ENCODE measurements at places on chromosomes 12 and 14.

GRCh38 chr12:45191239-45191638 is 24.7 kb upstream of the ANO6 start:
- no peaks in the 10 kb centered on the region for H3K36me3 ChIP-seq
- no peaks in the 10 kb centered on the region for H3K4me1 ChIP-seq
- DNase-seq, result no peak
- no peak overlapping the region for H3K27ac ChIP-seq

- no peaks in the 10 kb centered on the region for H3K36me3 ChIP-seq
- no peak for DNase-seq
- no peaks in the 10 kb centered on the region for H3K27me3 ChIP-seq
These were observed 136.8 kb upstream of the PTPRB start for GRCh38 chr12:70774055-70774454.

- H3K27ac ChIP-seq, result no peak overlapping the region
- H3K4me1 ChIP-seq, result peaks cover 15% of the 10 kb centered on the region
- H3K27me3 ChIP-seq, result no peaks in the 10 kb centered on the region
- H3K36me3 ChIP-seq, result peaks cover 5% of the 10 kb centered on the region
These were observed 132.5 kb downstream of the GPR135 start for GRCh38 chr14:59332727-59333126.

GRCh38 chr14:65853407-65853955 is 441.0 kb downstream of the FUT8 start:
- no peak overlapping the region for H3K4me3 ChIP-seq
- H3K4me1 ChIP-seq, result no peaks in the 10 kb centered on the region
- no peak for DNase-seq
- no peak overlapping the region for H3K27ac ChIP-seq
- H3K36me3 ChIP-seq, result no peaks in the 10 kb centered on the region
- no peaks in the 10 kb centered on the region for H3K27me3 ChIP-seq

DNA sequence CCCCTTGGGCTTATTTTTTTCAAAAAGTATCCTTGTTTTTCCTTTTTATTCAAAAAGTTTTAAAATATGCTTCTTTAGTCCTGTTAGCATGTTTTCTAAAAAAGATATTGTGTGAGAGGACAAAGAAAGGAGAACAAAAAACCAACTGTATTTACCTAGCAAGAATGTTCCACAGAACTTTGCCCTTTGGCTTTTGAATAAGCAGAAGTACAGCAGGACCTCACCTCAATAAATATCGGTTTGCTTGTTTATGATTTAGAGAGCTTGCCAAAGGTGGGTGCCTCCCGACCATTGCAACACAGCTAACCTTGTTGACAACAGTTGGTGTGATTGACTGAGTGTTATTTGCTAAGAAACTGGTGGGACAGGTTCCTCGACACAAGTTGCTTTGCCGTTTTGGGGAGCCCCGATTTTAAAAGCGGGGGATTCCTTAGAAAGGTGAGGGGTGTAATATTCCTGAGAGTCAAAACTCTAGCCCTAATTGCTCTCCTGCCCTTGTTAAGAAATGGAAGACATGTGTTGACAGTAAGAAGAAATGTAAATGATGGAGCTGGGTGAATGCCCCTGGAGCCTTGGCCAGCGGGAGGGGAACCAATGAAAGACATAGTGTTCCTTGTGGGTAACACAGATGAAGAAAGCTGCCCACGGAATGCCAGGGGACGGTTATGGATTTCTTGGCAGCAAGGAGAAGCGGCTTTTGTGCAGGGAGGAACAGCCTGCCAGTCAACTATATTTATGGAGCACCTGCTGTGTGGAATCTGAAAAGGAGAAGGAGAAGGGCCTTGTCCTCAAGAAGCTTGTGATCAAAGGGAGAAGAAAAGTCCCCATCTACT is 13.7 kb downstream of the MYBPC1 start:
- H3K4me3 ChIP-seq, result no peak overlapping the region
- 0 out of 2 replicates have a peak, but pooled peaks cover 6% of the 10 kb centered on the region for H3K4me1 ChIP-seq
- H3K27ac ChIP-seq, result no peak overlapping the region
